ENCODE measurements at places on chromosomes 1 and 21.

DNA sequence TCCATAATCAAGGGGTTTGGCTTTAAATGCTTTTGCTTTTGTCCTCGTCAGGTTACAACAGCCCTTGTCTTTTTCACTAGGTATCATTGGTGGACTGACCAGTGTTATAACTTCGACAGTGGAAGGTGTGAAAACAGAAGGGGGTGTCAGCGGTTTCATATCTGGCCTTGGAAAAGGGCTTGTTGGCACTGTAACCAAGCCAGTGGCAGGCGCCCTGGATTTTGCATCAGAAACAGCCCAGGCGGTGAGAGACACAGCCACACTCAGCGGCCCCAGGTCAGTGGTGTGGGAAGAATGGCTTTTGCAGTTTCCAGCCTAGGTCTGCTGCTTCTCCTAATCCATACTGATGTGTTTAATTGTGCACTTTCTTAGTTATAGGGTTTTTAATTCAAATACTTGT lies 157.9 kb downstream of the DHRS3 start:
- DNase-seq: no peak

GRCh38 chr1:57162607-57163261 lies 196.9 kb upstream of the C8B start:
- no peak for DNase-seq

- DNase-seq: peak; percentile 73
These were observed 11.3 kb upstream of the RIPK4 start for GRCh38 chr21:41777951-41778815.

- peak; percentile 0 for DNase-seq
These were observed 508.6 kb downstream of the RWDD3 start for GRCh38 chr1:95742591-95743089.

DNA sequence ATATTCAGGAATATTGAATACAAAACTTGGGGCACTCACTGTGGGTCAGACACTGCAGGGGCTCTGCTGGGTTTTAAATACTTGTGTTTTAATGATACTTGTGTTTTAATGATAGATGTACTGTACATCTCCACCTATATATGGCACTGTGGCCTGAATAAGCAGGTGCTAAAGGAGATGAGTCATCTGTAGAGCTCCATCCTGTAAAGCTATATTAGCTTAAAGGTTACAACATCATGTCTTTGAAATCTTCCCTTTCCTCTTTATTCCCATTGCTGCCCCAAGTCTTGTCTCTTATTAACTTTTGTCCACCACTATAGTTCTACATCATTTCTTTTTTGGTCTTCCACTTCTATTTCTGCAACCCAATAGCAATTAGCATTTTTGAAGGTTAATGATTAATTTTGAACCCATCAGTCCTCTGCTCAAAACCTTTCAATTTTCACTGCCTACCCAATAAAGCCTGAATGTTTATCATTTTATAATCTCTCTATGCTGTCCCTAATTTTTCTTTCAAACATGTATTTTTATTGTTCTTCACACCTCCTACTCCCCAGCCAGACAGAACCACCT lies 113.3 kb upstream of the PTGFR start:
- DNase-seq: no peak

DNA sequence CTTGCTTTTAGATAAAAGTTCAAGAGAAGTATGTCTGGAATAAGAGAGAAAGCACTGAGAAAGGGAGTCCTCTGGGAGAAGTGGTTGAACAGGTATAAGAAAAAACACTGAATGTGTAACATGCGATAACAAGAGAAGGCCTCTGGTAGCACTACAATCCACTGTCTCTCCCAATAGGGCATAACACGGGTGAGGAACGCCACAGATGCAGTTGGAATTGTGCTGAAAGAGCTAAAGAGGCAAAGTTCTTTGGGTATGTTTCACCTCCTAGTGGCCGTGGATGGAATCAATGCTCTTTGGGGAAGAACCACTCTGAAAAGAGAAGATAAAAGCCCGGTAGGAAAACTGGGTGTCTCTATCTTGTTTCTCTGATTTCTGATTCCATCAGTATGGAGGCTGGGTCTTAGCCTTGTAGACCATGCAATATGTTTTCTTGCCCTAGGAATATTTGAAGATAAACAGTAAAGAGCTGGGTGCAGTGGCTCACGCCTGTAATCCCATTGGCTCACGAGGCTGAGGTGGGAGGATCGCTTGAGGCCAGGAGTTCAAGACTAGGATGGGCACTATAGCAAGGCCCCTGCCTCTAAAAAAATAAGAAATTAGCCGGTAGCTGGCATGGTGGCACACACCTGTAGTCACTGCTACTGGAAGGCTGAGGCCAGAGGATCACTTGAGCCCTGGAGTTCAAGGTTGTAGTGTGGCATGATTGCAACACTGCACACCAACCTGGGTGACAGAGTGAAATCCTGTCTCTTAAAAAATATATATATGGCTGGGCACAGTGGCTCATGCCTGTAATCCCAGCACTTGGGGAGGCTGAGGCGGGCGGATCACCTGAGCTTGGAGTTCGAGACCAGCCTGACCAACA lies 40.4 kb downstream of the DAP3 start:
- peak; percentile 68 for DNase-seq

DNA sequence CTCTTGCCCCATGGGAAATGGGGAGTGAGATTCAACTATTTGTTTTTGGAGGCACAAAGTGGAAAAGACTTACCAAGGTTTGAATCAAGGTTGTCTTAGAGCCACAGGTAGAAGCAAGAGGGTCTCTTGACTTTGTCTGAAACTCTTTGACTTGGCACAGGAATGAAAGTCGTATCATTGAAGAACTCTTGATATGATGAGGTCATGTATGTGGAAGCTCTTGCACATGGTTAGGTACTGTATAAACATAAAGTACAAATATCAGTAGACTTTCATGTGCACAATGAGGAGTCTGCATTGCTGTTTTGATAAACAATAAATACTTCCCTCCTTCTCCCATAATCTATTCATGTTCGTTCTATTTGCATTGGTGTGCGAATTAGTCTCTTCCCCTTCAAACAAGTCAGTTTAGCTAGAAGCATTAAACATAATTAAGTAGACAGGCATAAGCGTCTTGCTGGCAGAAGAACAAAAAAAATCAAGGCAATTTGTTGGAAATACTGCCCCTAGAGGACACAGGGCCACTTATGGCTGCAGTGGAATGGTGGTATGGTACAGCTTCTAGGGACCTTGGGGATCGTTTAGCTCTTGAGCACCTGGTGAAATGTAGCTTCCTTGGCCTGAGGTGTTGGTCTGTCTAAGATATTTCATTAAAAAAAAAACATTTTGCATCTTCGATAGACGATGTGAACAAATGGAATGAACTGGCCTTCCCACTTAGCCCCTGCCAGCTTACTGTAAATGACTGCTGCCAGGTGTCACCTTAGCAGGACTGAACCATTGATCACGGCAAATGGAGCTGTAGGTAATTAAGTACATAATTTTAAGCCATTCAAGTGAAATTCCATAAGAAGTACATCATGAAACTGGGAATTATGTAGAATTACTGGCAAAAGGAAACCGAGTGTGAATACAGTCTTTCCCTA lies 218.0 kb upstream of the GALNT2 start:
- DNase-seq: peak; percentile 11

- DNase-seq: no peak
These were observed at the start of gene ARID4B for GRCh38 chr1:235327559-235328270. Gene ARID4B, minus strand, starts transcription at chr1:235328179. Its CDS starts 1,260 bp downstream, at chr1:235326919.

DNA sequence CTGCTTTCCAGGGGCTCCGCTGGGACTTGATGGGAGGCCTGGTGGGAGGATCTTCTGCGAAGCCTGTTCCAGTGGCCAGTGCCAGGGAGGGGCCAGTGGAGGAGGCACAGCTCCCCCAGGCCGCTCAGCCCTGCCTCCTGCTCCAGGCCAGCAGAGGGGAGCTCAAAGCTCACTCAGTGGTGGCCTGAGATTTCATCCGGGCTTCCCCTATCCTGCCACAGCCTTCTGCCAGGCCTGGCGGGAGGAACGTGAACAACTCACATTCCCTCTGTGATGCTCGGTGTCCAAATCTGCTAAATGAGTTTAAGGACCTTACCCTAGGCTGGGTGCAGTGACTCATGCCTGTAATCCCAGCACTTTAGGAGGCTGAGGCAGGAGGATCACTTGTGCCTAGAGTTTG lies 3.3 kb downstream of the CLCNKB start:
- DNase-seq: no peak

- no peak for DNase-seq
These were observed at the start of gene USH2A for GRCh38 chr1:216422821-216423520. Gene USH2A, minus strand, starts transcription at chr1:216423448. Its CDS starts 1,112 bp downstream, at chr1:216422336.

GRCh38 chr1:11746092-11746491 lies 10.2 kb downstream of the AGTRAP start:
- DNase-seq: no peak

DNA sequence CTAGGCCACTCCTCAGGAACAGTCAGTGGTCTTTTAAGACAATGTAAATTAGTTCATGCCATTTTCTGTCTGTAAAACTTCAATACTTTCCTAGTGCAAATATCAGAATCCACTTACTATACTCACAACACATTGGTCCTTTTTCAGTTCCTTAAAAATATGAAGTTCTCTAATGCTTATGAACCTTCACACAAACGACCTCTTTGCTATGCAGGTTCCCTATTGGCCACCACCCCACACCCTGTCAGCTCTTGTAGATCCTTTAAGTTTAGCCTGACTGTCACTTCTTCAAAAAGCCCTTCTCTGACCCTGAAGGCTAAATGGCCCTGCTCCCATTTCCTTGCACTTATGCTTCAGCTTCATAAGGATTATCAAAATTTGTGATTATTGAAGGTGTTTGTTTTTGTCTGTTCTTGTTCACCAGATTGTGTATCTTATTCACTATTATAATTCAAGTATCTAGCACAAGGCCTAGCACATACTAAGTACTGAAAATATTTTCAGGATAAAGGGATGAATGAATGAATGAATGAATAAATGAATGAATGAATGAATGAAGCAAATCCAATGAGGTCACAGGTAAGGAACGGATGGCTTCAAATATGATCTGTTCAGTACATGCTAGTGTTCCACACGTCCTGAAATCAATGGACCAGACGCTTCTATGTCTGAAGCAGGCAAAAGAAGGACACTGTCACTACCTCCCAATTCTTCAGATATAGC lies 373.9 kb downstream of the VAV3 start:
- no peak for DNase-seq

DNA sequence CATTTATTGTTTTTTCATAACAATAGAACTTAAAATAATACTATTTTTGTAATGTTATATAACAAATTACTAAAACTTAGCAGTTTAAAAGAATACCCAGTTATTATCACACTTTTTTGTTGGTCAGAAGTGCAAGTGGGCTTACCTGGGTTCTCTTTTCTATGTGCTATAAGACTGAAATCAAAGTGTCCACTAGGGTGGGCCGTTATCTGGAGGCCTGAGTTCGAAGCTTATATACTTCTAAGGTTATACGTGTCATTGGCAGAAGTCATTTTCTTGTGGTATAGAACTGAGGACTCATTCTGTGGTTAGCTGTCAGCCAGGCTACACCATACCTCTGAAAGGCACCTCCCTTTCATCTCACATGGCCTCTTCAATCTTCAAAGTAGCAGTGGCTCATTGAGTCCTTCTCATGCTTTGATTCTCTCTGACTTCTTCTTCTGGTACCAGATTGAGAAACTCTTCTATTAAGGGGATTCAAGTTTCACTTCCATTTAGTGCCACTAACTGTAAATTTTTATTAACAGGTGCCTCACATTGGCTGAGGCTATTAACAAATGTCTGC lies 414.3 kb downstream of the AMY1C start:
- DNase-seq: no peak

DNA sequence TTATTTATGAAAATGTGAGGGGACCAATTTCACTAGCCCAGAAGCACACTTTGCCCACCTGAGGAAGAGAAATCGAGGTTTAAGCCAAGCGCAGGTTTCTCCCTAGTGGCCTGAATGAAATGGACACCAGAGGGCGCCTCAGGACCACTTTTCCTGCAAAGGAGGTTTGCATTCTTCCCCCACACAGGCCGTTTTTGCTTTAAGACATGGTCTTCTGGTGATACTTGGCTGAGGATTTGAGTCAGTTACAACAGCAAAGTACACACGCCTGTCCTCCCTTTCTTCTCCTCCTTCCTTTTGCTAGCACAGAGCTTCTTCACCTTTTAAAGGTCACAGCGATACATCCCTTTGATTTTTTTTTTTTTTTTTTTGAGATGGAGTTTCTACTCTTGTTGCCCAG lies 5.4 kb downstream of the PLA2G2E start:
- DNase-seq: peak; percentile 58

DNA sequence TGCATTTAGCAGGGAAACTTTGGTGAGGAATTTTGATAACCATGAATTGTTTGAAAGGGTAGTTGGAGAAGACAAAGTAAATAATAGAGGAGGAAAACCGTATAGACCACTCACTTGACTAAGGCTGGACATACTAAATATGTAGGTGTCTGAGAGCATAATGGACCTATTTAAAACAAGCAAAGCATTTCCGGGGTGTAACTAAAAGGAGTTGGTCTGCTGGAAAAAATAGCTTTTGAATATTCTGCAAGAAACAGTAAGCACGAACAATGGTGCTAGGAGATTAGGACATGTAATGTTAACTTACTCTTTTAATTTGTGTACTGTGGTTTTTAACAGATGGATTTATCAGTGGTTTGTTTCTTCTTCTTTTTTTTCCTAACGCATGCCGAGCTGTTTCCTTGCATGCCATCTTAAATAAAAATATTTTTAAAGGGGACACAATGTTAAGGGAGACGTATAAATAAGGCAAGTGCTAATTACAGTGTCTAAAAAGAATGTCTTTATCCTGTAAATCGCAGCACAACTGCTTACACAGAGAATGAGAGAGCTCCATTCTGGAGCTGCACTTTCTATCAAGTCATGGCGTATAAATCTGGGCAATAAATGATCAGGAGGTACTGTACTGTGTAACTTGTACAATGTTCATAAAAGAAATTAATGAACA lies 492.1 kb downstream of the LMO4 start:
- DNase-seq: no peak

GRCh38 chr1:52955129-52955970 lies 28.3 kb downstream of the SCP2 start:
- peak; percentile 52 for DNase-seq

GRCh38 chr1:209629621-209630382 lies 22.4 kb downstream of the LAMB3 start:
- DNase-seq: no peak

- peak; percentile 51 for DNase-seq
These were observed 978 bp downstream of the PRDM15 start for GRCh38 chr21:41877901-41878830.

DNA sequence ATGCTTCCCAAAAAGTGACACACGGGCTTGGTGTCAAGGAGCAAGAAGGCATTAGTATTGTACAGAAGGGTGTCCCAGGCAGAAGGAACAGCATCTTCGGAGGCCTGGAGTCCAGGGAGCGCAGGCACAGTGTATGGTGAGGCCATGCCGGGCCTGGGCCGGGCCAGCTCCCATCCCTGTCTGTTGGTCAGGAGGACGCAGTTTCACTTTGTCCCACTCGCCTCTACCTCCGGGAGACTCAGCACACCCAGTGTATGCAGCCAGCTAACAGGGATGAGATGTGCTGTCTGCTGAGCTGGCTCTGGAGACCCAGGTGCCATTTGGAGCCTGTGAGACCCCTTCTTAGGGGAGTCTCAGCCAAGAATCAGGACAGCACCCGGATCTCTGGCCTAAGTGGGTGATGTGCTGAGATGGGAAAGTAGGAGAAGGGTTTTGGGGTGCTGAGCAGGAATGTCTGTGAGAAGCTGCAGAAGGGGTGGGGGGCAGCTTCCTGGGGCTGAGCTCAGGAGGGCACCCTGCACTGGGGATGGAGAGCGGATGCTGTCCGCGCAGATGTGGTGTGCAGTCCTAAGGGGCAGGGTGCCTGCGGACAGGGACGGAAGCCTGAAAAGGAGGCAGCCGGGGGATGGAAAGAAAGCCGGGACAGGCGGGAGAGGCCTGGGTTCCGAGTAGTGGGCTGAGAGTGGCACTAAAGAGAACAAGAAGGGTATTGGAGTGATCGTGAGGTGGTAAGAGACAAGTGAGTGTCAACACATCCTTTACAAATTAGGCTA lies 25.7 kb downstream of the DMRTB1 start:
- no peak for DNase-seq

- no peak for DNase-seq
These were observed 50.2 kb downstream of the DPYD start for GRCh38 chr1:97870589-97870988.
